ENCODE measurements at places on chromosomes 1 and 21. TPM values are rescaled to one million over a fixed set of nuclear protein-coding genes. Genes with fewer than 3 reads are reported as not detected.

PCBP3 gene
- polyA plus RNA-seq, result 2.2 TPM

DNA sequence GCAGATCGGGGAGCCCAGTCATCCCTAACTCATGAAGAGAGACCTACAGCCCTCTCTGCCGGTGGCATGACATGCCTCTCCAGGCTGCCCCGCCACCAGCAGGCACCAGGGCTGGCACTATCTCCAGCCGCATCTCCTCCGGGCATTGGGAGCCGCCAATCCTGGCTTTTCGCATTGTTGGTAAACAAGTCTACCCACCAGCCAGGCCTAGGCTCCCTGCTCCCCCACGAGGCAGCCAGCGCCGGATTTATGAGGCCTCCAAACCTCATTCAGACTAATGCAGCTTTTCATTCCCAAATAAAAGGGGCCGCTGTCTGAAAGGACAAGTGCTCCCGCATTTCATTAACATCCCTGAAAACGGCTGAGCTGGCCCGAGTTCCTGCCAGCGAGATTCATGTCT, 3.4 kb upstream of the GRIK3 start:
- no peak for DNase-seq

IL20 gene
- polyA plus RNA-seq, result not detected

AIRE gene
- polyA plus RNA-seq, result 0.06 TPM

GRCh38 chr1:40004857-40005256, 35.7 kb upstream of the CAP1 start:
- no peak for DNase-seq

GRCh38 chr1:27931184-27931583, 3.6 kb upstream of the SMPDL3B start:
- no peak for DNase-seq

CRYBG2 gene
- 1.3 TPM for polyA plus RNA-seq

SH2D5 gene
- 0.05 TPM for polyA plus RNA-seq

DNA sequence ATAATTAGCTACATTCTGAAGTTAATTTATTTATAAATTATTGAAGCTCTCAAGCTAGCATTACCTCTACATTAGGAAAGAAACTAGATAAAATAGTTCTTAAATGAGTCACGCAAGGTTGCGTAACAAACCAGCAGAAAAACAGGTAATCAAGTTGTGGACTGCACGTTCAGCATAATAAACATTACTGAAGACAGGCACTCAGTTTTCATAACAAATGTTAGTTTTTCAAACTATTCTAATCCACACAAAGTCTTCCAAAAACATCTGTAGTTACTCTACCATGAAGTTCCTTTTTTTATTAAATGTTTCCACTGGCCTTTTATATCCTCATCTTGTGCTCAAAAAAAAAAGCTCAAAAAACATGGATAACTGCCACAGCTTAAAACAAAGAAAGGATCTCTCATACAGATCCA, 1.3 kb downstream of the TOR1AIP2 start:
- DNase-seq, result no peak

- no peak for DNase-seq
These were observed 112.3 kb downstream of the CRYAA start for GRCh38 chr21:43280949-43281633.

DNA sequence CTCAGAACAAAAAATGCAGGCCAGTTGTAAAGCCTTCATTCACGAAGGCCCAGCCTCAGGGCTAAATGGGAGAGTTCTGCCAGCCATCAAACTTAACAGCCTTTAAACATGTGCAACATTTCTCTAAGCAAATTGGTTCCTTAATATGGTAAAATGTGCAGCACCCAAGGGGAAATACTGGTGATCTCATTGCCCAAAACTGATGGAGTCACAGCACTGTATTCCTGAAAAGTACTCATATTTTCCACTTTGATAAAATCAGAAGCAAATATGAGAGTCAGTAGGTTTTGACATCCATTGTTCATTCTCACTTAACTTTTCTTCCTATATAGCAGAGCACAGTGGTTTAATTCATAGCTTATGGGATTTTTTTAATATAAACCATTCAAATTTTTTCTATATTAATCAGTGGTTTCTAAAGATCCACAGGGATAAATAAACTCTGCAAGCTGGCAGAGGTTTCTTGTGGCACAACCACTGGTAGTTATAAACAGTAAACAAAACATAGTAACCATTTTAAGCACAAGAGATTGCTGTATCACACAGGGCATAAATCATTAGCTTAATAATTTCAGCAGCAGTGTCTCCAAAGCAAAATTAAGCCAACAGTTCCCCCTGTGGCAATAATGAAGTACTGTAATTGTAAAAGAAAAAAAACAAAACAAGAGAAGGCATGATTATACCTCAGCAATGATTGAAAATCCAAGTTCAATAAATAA, 106.9 kb upstream of the LYPLAL1 start:
- DNase-seq, result peak; percentile 46

DNA sequence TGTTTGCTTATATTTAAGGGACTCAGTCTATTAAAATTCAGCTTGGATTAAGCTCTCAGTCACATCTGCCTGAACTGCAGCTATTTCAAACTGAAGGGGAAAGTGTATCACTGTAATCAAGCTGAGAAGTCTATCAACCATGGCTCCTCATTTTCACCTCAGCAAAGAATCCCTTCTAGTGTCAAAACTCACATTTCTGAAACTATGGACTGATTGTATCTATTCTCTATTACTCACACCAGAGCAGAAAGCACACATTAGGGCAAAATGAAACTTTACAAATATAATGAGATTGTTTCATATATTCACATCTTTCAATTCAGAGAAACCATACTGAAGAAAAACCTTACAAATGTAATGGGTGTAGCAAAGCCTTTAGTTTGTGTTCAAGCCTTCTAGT, 14.6 kb upstream of the C1orf146 start:
- DNase-seq, result no peak

DNA sequence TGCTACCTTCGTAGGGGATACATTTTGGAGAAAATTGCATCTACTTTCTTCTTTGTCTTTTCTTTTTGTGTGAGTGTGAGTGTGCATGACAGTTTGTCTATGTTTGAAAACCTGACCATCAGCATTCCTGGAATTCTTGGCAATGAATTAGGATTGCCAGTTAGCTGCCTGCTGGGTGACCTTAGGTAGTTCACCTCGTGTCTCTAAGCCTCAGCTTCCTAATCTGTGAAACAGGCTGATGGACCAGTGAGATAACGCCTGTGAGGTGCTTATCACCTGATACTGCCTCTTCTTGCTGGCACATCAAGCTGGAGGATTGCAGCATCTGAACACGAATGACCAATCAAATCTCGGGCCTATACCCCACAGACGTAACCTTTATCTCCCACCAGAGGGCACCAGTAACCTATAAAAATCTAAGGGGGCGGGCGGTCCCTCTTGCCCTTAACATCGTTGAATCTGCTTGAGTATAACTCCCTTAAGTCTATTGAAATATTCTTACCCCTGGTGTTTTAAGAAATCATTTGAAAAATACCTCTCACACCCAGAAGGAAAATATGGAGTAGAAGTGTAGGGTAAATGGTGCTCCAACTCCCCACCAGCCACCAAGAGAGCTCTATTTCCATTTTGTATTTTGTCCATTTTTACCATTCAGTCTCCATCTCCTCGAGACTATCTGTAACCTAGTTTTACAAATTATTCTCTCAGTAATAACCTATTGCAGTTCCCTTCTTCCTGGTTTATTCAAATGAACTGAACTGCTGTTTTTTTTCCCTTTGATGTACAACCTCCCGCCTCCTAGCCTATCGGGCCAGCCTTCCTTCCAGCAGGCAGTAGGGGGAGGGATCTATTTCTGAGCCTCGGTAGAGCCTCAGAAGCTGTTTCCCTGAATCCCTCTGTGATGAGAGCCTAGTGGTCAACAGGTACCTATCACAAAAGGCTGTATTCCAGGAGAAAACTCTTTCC, 49.7 kb downstream of the MDM4 start:
- DNase-seq, result peak; percentile 42

- DNase-seq, result no peak
These were observed 7.1 kb downstream of the NBL1 start for GRCh38 chr1:19651141-19651737.

LMX1A gene
- polyA plus RNA-seq, result not detected

RHEX gene
- 0.41 TPM for polyA plus RNA-seq

LAPTM5 gene
- 25.4 TPM for polyA plus RNA-seq

LCE1B gene
- not detected for polyA plus RNA-seq

SAMD13 gene
- 9.0 TPM for polyA plus RNA-seq

HSD3B1 gene
- 0.40 TPM for polyA plus RNA-seq

SUSD4 gene
- polyA plus RNA-seq, result 29.8 TPM

DNA sequence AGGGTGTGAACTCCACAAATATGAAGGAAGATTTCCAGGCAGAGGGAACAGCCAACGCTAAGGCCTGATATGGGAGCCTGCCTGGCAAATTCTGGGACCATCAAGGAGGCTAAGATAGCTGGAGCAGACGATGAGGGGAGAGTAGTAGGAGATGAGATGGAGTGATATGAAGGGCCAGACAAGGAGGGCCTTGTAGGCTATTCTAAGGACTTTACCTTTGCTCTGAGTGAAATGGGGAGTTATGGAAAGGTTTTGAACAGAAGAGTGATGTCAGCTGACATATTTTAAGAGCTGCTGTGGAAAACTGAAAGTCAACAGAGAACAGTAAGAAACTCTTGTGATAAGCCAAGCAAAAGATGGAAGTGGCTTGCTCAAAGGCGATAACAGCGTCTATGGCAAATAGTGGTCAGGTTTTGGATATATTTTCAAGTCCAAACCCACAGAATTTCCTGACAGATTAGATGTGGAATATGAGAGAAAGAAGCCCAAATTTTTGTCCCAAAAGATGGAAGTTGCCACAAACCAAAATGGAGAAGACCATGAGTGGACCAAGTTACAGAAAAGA, 2.1 kb upstream of the TP53BP2 start:
- DNase-seq, result no peak

IL10 gene
- 0.47 TPM for polyA plus RNA-seq

GRCh38 chr21:34670220-34670961, 1.6 kb downstream of the CLIC6 start:
- no peak for DNase-seq

- no peak for DNase-seq
These were observed 6.6 kb upstream of the PIGC start for GRCh38 chr1:172450524-172450885.

TENT5C gene
- 15.7 TPM for polyA plus RNA-seq

GRCh38 chr1:97488530-97488929, 432.3 kb downstream of the DPYD start:
- no peak for DNase-seq

GRCh38 chr1:3714814-3715213, 37.4 kb upstream of the CCDC27 start:
- DNase-seq, result no peak

GRCh38 chr1:206145771-206146290, 28.6 kb upstream of the AVPR1B start:
- no peak for DNase-seq

DNA sequence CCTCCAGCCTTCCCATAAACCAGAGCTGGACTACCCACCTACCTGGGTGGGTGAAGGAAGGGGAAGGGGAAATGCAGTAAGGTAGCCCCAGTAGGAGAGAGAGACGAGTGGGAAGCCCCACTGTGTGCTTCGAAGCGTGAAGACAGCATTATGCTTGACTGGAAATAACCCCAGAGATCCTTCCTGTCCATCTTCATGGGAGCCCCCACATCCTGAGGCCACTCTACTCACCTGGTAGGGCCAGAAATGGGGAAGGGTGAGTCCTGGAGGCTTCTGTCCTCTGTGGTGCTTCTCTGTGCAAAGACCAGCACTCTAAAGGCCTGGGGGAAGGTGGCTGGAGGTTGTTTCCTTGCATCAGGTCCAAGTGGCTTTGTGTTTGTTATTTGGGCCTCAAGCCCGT, 10.0 kb upstream of the RASSF5 start:
- no peak for DNase-seq
